Muscle of leg (tissue), 16 donors: ENCODE measurements at places on chromosomes 1 and 21. TPM values are rescaled to one million over a fixed set of nuclear protein-coding genes. Genes with fewer than 3 reads are reported as not detected.

DNA sequence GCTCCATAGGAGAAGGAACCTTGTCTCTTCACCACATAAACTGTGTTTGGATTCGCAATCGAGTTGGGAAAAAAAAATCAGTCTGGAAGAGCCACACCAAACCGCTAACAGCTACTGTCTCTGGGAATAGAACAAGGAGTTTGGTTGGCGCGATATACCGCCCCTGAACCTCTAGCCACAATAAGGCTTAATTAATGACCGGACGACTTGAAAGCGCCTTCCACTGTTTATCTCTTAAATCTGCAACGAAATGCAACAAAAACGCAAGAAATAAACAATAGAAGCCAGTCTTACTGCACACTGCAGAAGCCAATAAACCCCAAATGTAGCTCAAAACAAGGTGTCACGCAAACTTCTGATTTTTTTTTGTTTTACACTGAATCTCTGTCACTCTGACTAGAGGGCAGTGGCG lies 10.9 kb downstream of the BTBD19 start:
- DNase-seq = peak; percentile 59

GRCh38 chr1:29297450-29297849 lies 61.1 kb downstream of the PTPRU start:
- no peak for DNase-seq

- no peak for DNase-seq
Observed at GRCh38 chr1:167564612-167565270, 11.2 kb upstream of the CREG1 start.

GRCh38 chr21:43754948-43755781 lies 20.9 kb downstream of the CSTB start:
- DNase-seq = no peak

GRCh38 chr1:16402742-16403141 lies 34.5 kb downstream of the SPATA21 start:
- no peak for DNase-seq

DNA sequence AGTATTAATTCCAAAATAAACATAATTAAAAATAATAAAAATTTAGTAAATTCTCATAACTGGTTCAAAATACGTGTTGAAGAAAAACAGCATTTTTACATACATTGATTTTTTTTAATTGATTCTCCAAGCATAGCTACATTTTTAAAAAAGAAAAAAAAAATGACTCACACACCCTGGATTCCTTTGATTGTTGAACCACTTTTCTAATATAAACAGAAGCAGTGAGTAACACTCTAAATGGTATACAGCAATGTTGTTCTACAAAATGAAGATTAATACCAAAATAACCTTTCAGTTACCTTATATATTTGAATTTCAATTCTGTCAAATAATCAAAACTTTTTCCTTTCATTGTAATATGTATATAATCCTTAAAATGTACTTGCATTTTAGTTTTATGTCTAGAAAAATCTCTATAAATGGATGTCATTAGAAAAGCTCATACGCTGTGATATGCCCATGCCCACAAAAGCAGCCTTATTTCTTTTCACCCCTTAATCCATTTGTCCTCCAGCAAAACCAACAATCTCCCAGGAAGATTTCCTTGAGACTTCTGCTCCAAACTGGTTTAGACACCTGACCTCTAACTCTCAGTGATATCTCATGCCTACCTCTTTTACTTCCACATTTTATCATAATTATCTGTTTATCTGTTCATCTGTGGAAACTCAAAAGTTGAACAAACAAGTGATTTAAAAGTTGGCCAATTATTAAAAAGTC lies 246.4 kb upstream of the NR5A2 start:
- DNase-seq = no peak

DNA sequence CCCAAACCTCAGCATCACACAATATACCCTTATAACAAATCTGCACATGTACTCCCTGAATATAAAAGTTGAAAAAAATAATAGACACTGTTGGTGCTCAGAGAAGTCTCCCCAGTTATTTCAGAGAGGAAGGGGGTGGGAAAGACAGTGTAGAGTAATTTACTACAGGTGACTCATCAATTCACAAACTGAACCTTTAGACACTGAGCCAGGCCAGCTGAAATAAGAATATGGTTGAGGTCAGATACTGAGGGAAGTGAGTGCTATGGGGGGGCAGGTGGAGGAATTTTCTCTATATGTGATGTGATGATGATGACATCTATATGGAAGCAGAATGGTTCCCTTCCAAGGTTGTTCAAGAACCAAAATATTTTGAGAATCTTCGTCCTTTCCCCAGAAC lies 50.1 kb downstream of the MRPL39 start:
- DNase-seq = no peak

GRCh38 chr1:112674986-112675727 lies 698 bp downstream of the MOV10 start:
- peak; percentile 71 for DNase-seq

DNA sequence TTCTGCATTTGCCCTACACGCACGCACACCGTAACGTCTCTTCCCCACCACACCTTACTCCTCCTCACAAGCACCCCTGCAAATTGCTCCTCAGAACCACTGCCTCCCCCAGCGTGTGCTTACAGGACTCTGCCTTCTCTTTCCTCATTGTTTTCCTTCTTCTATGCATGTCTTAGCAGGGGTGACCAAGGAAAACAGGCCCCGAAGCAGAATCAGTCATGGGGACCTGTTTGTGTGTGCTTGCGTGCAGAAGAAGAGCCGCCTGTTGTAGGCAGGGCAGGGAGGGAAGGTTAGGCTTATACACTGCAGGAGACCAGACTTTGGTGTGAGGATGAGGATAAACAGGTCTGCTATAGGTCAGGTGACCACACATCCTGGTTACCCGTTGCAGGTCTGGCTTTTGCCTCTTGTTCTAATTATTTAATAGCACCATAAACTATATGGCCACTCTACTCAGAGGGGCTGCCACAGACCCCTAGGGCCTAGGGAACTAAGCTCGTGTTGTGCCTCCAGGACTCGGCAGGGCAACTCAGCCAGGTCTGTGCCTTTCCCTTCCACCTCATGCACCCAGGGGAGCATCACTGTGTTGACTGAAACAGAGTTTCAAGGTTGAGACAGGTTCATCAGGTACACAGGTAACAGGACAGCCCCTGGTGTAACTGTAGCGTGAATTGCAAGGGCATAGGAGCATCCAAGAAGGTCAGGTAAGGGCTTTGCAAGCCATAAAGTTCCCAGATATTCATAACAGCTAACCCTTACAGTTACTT lies 60.8 kb upstream of the EPS8L3 start:
- no peak for DNase-seq

DNA sequence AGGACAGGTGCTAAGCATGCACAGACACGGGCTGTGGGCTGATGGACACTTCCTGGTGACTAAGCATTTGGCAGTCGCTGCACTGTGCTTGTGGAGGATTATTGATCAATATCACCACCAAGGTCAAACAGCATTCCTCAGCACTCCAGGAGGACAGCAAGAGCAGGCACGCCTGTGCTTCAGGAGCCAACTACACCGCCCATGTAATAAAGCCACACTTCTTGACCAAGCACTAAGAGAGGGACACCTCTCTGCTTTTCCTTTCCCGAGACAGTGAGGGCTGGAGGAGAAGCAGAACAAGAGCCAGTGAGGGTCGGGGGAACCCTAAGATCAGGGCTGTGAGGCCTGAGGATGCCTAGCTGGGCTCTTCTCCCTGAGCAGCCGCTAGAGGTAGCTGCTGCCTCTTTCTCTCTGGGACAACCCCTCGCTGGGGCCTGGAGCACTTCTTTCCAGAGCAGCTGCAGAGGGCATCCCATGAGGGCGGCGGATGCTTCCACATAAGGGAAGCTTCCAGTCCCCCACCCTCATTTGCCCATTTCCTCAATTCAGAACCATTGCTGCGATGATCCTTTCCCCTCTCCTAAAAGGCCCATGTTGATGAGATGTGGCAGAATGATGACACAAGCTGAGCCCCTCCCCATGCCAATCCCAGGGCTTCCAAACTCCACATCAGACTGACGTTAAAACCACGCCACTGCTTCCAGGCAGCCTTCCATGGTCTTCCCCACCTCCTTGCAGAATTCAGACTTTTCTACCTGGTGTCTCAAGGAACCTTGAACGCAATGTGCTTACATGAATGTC lies 19.1 kb downstream of the RAB7B start:
- DNase-seq = peak; percentile 91

GRCh38 chr21:17925000-17925610 lies 105.9 kb upstream of the C21orf91 start:
- peak; percentile 77 for DNase-seq

DNA sequence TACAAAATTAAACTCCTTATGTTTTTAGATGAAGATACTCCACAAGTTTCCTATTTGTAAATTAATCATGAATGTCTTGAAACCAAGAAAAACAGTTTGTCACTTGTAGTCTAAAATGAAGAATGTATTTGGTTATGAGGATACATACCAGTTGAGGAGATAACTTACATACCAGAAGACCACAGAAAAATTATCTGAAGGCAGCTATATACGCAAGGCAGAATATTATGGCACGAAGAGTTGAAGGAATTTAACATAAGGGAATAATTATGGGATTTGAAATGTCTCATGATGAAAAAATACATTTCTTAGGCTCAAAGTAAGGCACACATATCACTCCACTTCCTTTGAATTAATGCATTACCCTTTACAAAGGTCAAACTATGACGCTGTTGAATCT lies 73.3 kb downstream of the IFI44 start:
- DNase-seq = no peak

DNA sequence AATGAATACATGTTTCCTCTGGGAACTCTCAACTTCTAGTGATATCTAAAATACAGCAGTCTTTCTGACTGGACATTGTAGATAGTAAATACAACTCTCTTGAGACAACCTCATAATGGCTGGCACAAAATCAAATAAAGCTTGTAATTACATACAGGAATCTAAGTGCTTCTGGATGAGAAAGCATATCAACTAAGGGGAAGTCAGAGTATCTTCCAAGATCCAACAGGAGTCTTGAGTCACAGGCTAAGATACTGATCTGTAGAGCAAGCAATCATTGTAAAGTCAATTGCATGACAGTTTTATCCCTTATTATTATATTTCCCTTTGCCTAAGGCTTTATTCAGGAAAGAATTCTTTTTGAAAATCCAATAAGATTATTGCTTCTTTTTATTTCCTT lies 249.9 kb downstream of the LRRIQ3 start:
- no peak for DNase-seq

DNA sequence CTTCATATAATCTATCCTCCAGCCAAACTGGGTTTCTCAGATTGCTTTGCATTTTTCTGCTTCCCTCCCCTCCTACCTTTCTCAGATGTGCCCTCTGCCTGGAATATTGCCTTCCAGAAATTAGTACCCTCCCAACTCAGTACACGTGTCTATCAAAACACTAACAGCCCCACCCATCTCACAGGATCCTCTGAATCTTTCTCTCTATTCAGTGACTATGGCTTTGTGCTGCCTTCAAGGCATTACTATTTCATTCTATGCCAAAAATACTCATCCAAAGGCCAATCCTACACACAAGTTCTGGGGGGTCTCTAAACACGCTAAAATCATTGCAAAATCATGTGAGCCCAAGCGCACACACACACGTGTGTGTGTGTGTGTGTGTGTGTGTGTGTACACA lies 58.4 kb downstream of the ZNF281 start:
- no peak for DNase-seq

GRCh38 chr1:38498686-38499085 lies 360.9 kb downstream of the RRAGC start:
- no peak for DNase-seq

CELA2A gene
- total RNA-seq = 0.13 TPM

LCE1A gene
- not detected for total RNA-seq

PYHIN1 gene
- 0.22 TPM for total RNA-seq

CORT gene
- 0.98 TPM for total RNA-seq

SLC45A1 gene
- 0.35 TPM for total RNA-seq

TCHHL1 gene
- total RNA-seq = not detected
